ENCODE measurements at places on chromosomes 2 and 18. TPM values are rescaled to one million over a fixed set of nuclear protein-coding genes. Genes with fewer than 3 reads are reported as not detected.

GRCh38 chr2:48756289-48756688, 765 bp upstream of the LHCGR start:
- H3K4me3 ChIP-seq: no peak overlapping the region
- H3K27me3 ChIP-seq: no peaks in the 10 kb centered on the region
- H3K27ac ChIP-seq: no peak overlapping the region
- H3K4me1 ChIP-seq: no peaks in the 10 kb centered on the region

Gene DNAH6
- 0.32 TPM for polyA plus RNA-seq

Gene GYPC
- 9.3 TPM for polyA plus RNA-seq

DNA sequence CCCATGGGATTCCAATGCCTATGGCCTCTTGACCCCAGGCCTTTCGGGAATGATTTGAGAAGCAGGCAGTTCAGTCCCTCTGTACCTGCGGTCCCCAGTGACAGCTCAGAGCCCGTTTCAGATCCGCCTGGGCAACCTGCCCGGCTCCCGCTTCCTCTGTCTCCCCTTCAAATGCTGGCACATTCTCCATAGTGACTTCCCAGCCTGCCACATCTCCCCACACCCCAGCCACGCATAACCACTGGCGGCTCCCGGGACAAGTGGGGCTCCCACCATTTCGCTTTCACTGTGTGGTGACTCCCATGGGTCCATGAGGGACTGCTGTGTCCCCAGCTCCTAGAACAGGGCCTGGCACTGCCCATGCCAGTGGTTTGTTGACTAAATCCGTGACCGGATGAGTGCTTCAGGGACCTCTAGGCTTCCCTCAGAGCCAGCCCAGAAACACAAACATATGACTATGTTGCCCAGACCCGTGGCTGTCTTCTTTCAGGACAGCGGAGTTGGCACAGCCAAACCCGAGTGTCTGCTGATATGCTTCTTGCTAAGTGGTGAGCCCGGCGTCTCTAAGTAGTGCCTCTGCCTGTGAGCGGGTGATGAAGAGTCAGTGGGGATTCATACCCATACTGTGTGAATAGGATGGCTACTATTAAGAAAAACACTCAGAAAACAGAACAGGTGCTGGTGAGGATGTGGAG, 91.2 kb downstream of the GLI2 start:
- no peak overlapping the region for H3K4me3 ChIP-seq
- H3K36me3 ChIP-seq: no peaks in the 10 kb centered on the region
- H3K4me1 ChIP-seq: no peaks in the 10 kb centered on the region
- no peak overlapping the region for H3K27ac ChIP-seq
- H3K27me3 ChIP-seq: no peaks in the 10 kb centered on the region

- DNase-seq: no peak
- no peaks in the 10 kb centered on the region for H3K36me3 ChIP-seq
- H3K4me1 ChIP-seq: no peaks in the 10 kb centered on the region
- no peak overlapping the region for H3K27ac ChIP-seq
- H3K27me3 ChIP-seq: peaks cover 3% of the 10 kb centered on the region
These were observed 316.9 kb downstream of the TXNL1 start for GRCh38 chr18:56321470-56321869.

Gene CAPG
- 6.3 TPM for polyA plus RNA-seq

GRCh38 chr2:190668892-190669291, 20.0 kb downstream of the NAB1 start:
- DNase-seq: no peak
- no peak overlapping the region for H3K27ac ChIP-seq
- no peak overlapping the region for H3K4me3 ChIP-seq
- peaks cover 18% of the 10 kb centered on the region for H3K36me3 ChIP-seq
- peaks cover 2% of the 10 kb centered on the region for H3K4me1 ChIP-seq

DNA sequence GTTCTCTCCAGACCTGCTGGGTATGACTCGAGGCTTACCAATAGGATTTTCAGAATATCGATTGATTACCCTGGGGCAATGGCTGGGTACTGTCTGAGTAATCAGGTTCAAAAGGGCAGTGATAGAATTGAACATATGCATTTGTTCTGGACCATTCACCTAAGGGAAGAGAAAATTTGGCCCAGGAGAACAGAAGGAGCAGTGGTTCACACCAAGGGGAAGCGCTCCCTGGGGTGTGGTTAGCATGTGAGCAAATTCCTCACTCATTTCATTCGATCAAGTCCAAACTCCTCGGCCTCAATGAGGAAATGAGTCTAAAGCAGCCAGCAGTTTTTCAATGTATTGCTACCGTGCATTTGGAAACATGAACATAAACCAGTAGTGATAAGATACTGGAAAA, 55.6 kb downstream of the CYP26B1 start:
- H3K27ac ChIP-seq: no peak overlapping the region
- no peaks in the 10 kb centered on the region for H3K4me1 ChIP-seq
- no peak overlapping the region for H3K4me3 ChIP-seq

DNA sequence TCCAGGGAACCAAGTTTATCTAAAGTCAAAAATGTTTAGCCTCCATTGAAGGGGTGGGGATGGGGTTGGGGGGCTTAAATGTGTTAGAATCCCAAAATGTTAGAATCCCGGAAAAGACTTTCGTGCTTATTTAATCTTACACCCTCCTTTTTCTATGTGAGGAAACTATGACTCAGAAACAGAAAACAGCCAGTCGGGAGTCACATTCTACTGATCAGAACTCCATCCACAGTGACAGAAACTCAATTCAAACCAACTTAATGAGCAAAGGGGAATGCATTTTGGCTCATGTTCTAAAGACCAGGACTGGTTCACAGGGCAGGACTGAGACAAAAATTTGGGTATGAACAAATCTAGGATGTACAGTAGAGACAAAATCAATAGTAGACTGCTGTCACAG, 31.9 kb upstream of the AFTPH start:
- no peaks in the 10 kb centered on the region for H3K36me3 ChIP-seq
- no peaks in the 10 kb centered on the region for H3K27me3 ChIP-seq
- H3K4me3 ChIP-seq: no peak overlapping the region
- H3K27ac ChIP-seq: no peak overlapping the region
- DNase-seq: no peak

Gene AKAIN1
- 0.31 TPM for polyA plus RNA-seq

DNA sequence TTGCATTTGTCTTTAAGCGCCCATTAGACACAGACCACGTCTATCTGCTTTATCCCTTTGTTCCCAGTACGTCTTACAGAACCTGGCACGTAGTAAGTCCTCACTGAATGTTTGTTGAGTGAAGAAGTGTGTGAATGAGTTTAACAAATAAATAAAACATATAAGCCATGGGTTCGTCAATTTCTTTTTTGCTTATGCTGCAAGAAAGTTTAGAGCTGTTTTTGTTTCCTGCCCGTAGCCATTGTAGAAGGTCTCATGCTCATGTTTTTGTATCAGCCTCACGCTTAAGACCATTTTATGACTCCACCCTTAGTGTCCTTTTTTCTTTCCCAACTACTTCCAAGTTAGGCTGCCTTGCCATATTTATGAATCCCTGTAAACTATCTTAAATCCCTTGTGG, 2.5 kb downstream of the ADD2 start:
- H3K27ac ChIP-seq: no peak overlapping the region
- no peak for DNase-seq
- H3K36me3 ChIP-seq: no peaks in the 10 kb centered on the region
- H3K27me3 ChIP-seq: peaks cover 2% of the 10 kb centered on the region

GRCh38 chr2:18829251-18829902, 240.0 kb upstream of the NT5C1B start:
- no peaks in the 10 kb centered on the region for H3K36me3 ChIP-seq
- H3K27me3 ChIP-seq: no peaks in the 10 kb centered on the region
- peaks cover 27% of the 10 kb centered on the region for H3K4me1 ChIP-seq
- H3K4me3 ChIP-seq: no peak overlapping the region
- no peak for DNase-seq

DNA sequence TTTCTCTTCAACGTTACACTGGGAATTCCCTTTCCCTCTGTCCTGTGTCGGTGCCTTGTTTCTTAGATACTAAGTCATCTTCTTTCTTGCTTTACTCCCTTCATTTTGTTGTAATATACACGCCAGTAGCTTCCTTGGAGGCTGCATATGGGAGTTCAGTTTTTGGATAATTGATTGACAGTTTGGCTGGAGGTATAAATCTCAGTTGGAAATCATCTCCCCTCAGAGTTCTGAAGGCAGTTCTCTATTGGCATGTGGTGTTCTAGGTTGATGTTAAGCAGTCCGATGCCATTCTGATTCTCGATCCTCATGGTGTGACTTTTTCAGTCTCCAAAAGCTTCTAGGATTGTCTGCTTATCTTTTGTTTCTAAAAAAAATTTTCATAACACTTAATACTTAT, 152.5 kb upstream of the GLI2 start:
- H3K27me3 ChIP-seq: peaks cover 2% of the 10 kb centered on the region
- no peak overlapping the region for H3K27ac ChIP-seq
- no peak for DNase-seq
- H3K4me1 ChIP-seq: peaks cover 5% of the 10 kb centered on the region
- H3K4me3 ChIP-seq: no peak overlapping the region
- no peaks in the 10 kb centered on the region for H3K36me3 ChIP-seq

- H3K4me1 ChIP-seq: peaks cover 11% of the 10 kb centered on the region
- H3K4me3 ChIP-seq: no peak overlapping the region
- no peak overlapping the region for H3K27ac ChIP-seq
- H3K27me3 ChIP-seq: no peaks in the 10 kb centered on the region
- no peaks in the 10 kb centered on the region for H3K36me3 ChIP-seq
- DNase-seq: no peak
These were observed 130.5 kb upstream of the MGAT5 start for GRCh38 chr2:134123332-134123731.

DNA sequence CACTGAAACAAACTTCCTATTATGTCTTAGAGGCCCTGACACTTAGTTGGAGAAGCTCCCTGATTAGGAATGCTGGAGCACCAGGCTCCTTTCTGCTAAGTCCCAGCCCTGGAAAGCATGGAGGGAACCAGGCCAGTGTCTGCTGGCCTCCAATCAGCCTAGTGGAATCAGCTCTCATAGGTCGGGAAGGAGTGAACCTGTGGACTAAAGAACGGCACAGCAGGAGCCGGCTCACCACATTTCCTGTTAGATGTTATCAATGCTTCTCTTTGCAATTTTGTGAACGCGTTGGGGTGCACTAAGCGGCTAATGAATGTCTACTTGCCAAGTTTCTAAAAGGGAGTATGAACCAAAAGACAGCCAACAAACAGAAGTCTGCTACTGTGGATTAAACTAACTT, 296.6 kb downstream of the NAPG start:
- H3K27me3 ChIP-seq: no peaks in the 10 kb centered on the region
- H3K4me3 ChIP-seq: no peak overlapping the region
- no peak for DNase-seq
- no peaks in the 10 kb centered on the region for H3K36me3 ChIP-seq

DNA sequence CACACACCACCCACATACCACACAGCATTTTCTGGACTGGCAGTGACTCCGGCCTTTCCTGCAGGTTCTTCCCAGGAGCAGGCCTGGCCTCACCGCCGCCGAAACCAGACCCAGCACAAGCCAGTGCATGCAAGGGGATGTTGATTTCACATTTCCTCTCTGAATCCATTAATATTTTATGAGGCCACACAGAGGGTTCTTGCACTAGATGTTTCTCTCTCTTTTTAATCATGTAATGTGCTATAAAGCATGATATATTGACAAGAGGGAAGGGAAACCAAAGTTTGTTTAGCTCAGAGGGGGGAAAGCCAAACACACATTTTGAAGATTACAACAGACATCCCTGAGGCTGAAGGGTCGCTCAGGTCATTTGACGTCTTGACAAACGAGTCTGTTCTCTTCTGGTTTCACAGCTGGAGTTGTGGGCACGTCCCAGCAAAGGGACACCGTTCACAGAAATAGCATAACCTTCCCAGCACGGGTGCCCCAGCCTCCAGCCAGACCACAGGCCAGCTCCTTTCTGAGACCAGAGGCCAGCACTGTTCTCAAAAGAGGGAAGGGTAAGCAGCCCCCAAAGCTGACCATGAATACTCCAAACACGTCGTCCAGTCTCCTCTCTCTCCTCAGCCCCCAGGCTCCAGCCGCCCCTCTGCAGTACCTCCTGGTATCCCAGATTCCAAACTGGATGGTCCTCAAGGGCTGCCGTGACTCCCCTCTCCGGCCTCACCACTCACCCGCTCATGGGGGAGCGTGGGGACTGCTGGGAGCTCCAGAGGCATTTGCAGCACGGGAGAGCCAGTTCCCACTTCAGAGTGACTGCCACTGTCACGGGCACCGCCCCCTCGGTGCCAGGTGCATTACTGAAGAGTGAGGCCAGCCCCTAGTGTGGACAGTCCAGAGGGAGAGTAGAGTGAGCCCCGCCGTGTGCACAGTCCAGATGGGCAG, 340.3 kb upstream of the SALL3 start:
- H3K4me1 ChIP-seq: no peaks in the 10 kb centered on the region
- no peaks in the 10 kb centered on the region for H3K36me3 ChIP-seq
- DNase-seq: no peak
- H3K27ac ChIP-seq: no peak overlapping the region

- no peaks in the 10 kb centered on the region for H3K27me3 ChIP-seq
- no peaks in the 10 kb centered on the region for H3K4me1 ChIP-seq
- no peak for DNase-seq
- no peak overlapping the region for H3K4me3 ChIP-seq
- no peaks in the 10 kb centered on the region for H3K36me3 ChIP-seq
- H3K27ac ChIP-seq: no peak overlapping the region
These were observed 511.7 kb upstream of the CNTNAP5 start for GRCh38 chr2:123513351-123513750.

Gene GDF7
- polyA plus RNA-seq: 1.6 TPM

GRCh38 chr2:188726626-188727247, 247.4 kb upstream of the COL3A1 start:
- no peak overlapping the region for H3K4me3 ChIP-seq
- H3K36me3 ChIP-seq: no peaks in the 10 kb centered on the region
- no peak overlapping the region for H3K27ac ChIP-seq
- H3K27me3 ChIP-seq: no peaks in the 10 kb centered on the region
- no peak for DNase-seq

DNA sequence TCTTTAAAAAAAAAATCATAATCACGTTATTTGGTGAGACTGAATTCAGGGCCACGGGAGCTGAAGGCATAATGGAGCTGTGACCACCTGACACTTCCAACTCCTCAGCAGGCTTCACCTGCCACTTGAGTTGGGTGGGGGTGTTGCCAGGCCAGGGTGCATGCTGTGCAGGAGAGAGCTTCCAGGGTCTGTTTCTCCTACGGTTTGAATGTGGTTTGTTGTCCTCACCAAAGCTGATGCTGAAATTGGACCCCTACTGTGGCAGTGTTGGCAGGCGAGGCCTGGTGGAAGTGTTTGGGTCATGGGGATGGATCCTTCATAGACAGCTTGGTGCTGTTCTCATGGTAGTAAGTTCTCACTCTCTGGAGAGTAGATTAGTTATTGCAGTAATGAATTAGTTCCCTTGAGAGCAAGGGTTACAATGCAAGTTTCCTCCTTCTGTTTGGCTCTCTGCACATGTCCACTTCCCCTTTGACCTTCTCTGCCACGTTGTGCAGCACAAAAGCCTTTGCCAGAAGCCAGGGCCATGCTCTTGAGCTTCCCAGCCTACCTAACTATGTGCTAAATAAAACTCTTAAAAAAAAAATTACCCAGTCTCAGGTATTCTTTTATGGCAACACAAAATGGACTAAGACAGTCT, 38.3 kb upstream of the ANKRD44 start:
- no peak for DNase-seq
- no peaks in the 10 kb centered on the region for H3K36me3 ChIP-seq
- no peak overlapping the region for H3K4me3 ChIP-seq
- H3K27ac ChIP-seq: no peak overlapping the region
- H3K27me3 ChIP-seq: no peaks in the 10 kb centered on the region
- H3K4me1 ChIP-seq: no peaks in the 10 kb centered on the region

Data from liver (tissue), 10 donors.